SK-N-SH (cell line): ENCODE measurements at places on chromosomes 12 and 14.
A peak's percentile ranks its signal among the peaks of the same experiment; 100 is the strongest.

DNA sequence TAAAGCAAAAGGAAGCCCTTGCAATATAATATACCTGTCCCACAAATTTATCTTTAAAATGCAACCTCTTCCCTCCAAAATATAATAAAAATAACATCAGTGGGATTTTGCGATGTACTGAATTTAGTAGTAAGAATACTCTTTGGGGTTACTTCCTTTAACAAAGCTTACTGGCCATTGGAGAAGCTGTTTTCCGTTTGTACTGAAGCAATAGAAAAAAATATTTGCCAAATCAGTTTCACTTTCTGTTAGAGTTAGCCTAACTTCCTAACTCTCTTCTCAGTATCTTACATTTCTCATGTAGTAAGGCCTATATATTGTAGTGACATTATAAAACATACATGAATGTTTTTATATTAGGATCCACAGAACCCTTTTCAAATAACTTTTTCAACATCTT is 3.7 kb downstream of the MAX start:
- DNase-seq = no peak

DNA sequence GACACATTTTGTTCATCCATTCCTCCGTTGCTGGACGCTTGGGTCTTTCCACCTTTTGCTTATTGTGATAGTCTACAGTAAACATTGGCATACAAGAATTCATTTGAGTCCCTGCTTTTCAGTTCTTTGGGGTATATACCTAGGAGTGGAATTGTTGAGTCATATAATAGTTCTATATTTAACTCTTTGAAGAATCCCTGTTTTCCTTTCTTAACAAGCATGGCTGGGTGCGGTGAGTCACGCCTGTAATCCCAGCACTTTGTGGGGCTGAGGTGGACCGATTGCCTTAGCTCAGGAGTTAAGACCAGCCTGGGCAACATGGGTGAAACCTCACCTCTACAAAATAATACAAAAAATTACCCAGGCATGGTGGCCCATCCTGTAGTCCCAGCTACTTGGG is 75.4 kb downstream of the CCDC92 start:
- no peak for DNase-seq

GRCh38 chr12:88856201-88856600 is 275.9 kb upstream of the KITLG start:
- no peak for DNase-seq

DNA sequence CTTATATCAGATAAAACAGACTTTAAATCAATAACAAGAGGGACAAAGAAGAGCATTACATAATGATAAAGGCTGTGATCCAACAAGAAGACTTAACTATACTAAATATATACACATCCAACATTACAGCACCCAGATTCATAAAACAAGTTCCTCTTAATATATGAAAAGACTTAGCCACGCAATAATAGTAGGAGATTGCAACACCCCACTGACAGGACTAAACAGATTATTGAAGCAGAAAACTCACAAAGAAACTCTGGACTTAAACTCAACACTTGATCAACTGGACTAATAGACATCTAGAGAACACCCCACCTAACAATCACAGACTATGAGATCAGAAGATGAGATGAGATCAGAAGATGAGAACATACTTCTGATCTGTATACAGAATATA is 5.7 kb upstream of the CLEC14A start:
- DNase-seq = no peak

- DNase-seq = no peak
Observed at GRCh38 chr14:53195949-53196348, 42.8 kb upstream of the DDHD1 start.

DNA sequence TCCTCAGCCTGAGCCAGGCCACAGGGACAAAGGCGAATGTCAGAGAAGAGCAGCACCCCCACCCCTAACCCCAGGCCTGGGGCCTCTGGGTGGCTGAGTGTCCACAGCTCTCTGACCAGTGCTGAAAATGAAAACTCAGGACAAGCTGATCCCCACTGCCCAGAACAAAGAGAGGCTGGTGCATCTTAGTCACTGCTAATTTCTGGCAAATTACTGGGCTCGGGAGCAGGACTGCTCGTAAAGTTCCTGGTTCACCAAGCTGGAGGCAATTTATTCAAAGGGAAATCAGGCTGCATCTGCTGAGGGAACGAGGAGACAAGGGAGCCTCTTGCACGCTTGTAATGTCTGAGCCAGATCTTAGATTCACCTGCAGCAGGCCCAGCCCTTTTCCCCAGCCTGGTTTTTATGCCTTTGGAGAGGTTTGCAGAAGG is 43.2 kb downstream of the CALM1 start:
- no peak for DNase-seq

GRCh38 chr14:31962920-31963319 is 114.2 kb upstream of the ARHGAP5 start:
- no peak for DNase-seq

DNA sequence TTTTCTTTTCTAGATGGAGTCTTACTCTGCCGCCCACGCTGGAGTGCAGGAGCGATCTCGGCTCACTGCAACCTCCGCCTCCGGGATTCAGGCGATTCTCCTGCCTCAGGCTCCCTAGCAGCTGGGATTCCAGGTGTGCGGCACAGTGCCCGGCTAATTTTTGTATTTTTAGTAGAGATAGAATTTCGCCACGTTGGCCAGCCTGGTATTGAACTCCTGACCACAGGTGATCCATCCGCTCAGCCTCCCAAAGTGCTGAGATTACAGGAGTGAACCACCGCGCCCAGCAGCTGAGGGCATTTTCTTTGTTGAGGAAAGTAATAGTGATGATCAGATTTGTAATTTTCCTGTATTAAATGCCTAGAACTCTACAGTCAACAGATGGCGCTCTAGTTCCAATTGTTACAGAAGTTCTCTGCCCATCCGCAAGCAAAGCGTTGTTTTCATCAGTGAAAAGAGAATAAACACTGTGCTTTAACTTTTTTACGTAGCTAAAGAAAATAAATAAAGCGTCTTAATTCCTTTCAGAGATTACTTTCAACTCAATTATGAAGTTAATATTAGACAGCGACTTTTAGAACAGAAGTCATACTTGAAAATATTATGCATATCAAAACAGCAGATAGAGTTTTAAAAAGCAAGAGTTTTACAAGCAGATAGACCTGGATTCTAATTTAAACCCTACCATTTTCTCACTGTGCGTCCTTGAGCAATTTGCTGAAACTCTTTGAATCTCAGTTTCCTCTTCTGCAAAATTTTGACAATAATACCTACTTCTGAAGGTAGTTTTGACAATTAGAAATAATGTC is 335.1 kb downstream of the DUSP6 start:
- peak; percentile 38 for DNase-seq

- no peak for DNase-seq
Observed at GRCh38 chr14:26913786-26914185, 316.0 kb upstream of the NOVA1 start.

DNA sequence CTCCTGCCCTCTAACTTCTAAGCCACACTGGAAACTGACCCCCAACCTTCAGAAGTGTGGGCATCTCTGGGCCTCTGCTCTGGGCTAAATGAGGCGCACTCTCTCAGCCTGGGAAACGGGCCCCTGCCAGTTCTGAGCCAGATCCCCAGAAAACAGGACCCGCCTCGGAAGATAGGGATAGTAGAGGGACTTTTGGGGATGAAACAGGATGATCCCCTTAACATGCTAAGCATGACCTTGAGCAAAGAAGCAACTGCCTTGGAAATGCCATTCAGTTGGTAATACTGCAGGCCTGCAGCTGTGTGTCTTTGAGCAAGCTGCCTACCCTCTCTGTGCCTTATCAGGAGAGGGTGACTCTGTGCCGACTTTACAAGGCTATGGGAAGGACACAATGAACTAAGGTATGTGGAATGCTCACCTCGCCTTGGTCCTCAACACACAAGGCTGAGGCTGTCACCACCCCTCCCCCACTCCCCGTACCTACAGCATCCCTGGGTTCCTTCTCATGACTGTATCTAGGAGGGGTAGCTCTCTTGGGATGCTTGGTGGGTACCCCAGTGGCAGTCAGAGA is 54.0 kb downstream of the NCOR2 start:
- no peak for DNase-seq

DNA sequence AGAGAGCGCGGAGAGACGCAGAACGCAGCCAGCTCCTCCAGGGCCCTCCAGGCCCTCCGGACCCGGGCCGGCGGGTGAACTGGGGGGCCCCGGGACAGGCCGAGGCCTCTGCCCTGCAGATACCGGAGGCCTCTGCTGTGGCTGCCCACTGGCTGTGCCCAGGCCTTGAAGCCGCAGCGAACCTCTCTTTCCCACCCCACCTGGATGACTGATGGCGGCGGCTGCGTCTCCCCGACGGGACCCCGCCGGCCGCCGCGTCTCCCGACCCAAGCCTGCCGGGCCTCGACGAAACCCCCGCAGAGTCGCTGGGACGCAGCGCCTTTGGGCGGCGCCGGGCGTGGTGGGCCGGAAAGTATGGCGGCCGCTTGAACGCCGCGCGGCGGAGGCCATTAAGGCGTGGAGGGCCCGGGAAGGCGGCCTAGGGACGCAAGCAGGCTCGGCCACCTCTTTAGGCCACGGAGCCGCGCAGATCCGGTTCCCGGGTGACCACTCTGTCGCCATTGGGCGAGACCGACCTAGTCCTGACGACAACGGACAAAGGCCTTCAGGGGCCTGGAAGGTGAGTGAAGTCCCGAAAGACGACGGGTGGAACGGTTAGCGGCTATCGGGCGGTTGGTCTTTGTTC is 8.4 kb upstream of the ERGIC2 start:
- DNase-seq = no peak

GRCh38 chr14:31619440-31619839 is 58.2 kb downstream of the NUBPL start:
- DNase-seq = no peak
